ENCODE measurements at places on chromosomes 1 and 21.

- no peak for DNase-seq
Measured at GRCh38 chr1:23103001-23103889, 65.4 kb downstream of the LUZP1 start.

DNA sequence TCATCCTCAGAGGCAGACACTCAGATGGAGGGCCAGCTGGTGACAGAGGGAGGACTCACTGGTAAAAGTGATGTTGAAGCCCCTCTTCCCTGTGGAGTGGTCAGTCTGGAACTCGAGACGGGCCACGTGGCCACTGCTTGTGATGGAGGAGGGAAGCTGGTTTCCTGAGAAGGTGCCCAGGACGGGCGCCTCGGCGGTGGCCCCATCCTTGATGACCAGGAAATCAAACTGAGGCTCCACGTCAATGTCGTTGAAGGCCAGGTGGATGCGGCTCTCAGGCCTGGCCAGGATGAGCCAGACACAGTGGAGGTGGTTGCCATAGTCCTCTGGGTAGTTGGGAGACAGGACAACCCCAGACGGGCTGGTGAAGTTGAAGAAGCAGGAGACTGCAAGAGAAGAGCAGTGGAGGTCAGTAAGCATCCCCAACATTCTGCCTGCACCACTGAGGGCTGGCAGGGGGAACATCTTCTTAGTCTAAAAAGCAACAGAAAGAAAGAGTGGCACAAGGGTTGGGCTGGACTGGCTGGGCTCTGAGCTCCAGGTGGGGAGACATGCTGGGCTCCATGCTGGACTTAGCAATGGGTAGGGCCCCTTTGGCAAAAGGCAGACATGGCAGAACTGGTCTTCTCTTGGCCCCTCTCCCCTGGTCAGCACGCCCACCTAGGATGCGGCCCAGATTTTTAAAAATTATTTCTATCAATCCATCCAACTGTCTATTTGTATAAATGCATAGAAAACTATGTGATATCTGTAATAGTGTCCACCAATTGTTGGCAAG is 120.5 kb upstream of the HMGB4 start:
- no peak for DNase-seq

- DNase-seq, result no peak
Measured at GRCh38 chr1:37425221-37425620, 49.2 kb upstream of the ZC3H12A start.

DNA sequence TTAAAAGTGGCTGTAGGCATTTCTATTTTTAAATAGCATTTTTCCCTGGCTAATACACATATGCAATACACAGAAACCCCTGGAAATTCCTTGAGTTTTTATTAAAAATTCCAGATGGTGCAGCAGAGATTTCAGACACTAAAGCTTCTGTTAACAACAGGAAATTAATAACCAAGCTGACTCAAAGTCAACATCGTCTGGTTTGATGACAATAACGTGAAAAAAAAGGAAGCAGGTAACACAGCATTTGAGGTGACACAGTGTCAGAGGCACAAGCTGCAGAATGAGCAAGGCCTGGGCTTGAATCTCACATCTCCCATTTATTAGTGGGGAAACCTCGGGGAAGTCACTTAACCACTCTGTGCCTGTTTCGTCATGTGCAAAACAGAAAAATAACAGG is 64.6 kb upstream of the GJB5 start:
- DNase-seq, result no peak

DNA sequence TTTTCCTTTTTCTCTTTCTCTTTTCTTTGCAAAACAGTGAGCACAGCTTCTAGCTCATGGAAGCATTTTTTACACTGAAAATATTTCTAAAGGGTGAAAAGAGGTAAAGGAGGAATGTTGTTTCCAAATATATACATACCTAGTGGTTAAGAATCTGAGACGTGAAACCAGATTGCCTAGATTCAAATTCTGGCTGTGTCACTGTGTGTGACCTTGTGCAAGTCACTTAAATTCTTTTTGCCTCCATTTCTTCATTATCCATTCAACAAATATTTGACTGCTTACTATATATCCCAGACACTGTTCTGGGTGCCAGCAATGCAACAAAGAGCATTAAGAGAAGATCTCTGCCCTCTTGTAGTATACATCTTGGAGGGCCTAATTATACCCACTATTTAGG is 53.3 kb downstream of the ZFYVE9 start:
- DNase-seq, result no peak

DNA sequence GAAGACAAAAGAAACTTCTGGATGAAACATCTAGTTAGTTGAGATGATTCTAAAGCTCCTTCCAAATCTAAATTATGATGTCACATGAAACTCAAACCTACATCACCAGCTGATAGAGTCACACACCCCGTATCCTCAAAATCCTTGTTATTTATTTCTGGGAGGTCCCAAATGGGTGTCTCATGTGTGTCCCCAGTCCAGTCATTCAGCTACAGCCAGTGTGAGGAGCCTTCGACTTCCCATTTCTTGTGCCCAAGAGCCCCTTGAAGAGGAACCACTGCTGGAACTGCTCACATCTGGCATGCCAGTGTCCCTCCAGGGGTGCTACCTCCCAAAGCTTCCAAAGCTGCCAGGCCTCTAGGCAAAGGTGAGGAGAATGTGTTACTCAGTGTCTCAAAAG is 32.5 kb upstream of the KCNA3 start:
- no peak for DNase-seq

- DNase-seq, result no peak
Measured at GRCh38 chr1:15400627-15401026, 9.1 kb upstream of the EFHD2 start.

GRCh38 chr1:2493218-2493617 is 17.1 kb downstream of the PLCH2 start:
- DNase-seq, result no peak

DNA sequence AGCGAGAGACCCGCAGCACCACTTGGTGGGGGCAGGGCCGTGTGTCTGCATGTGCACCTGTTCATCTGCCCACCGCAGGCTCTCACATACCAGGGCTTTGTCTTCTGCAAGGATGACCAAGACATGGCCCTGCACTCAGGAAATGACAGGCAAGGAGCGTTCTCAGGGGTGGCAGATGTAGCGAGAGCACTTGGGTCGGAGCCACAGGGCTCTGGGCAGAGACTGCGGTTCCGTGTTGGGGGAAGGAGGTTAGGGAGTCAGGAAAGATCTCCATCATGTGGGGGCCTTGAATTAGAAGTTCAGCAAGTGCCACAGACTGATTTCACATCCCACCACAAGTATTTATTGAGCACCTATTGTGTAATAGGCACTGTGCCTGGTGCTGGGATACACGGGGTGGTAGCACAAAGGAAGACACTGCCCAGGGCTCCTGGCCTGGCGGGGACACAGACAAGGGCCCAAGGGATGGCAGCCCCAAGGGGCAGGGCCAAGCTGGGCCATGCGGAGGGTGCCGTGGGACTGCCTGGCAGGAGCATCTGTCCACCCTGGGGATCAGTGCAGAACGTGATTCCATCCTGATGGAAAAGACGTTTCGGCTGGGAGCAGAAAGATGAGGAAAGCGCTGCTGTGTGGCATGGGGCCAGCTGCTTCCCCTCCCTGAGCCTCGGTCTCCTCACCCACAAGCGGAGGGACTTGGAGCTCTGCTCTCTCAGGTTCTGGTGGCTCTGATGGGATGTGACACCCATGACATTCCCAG is 11.4 kb upstream of the SPSB1 start:
- no peak for DNase-seq

GRCh38 chr1:201302163-201303152 is 19.2 kb downstream of the PKP1 start:
- DNase-seq, result no peak

- DNase-seq, result no peak
Measured at GRCh38 chr1:233253231-233253831, 42.2 kb downstream of the PCNX2 start.

DNA sequence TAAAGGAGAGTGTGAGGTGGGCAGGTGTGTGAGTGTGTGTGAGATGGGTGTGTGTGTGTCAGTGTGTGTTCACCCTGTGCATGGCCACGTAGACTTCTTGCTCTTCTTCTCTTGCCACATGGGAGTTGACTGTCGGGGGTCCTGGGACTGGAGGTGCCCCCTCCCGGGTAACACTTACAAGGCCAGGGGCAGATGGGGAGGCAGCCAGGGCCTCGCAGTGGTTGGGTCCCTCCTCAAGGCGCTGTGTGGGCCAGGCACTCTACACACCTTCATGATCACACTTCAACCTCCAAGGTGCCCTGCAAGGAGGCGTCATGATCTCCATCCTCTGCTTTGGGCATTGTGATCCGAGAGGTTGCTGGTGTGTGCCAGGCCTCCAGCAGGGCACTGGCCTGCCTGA is 2.3 kb downstream of the PLA2G2F start:
- no peak for DNase-seq

- no peak for DNase-seq
Measured at GRCh38 chr1:5507340-5507739, 484.9 kb downstream of the NPHP4 start.

GRCh38 chr1:23209770-23210169 is 7.5 kb downstream of the HTR1D start:
- DNase-seq, result no peak

DNA sequence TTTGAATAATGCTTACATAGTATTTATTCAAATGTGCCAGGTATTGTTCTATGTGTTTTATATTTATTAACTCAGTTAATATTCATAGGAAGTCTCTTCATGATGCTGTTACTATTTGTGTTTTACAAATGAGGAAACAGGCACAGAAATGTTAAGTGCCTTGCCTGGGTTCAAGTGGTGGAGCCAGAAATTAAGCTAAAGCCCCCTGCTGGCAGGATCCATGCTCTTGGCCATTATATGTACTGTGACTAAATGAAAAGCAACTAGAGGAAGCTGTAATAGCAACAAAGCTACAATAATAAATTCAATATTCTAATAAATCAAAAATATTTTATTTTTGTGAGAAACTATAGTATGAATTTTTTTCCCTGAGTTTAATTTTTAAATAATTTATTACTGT is 30.0 kb downstream of the IARS2 start:
- DNase-seq, result no peak
